Activated CD8-positive, alpha-beta memory T cell treated with anti-CD3 and anti-CD28 coated beads for 24 hours (primary cell): ENCODE measurements at places on chromosomes 3 and 15.

GRCh38 chr3:147422196-147422595 is 13.0 kb downstream of the ZIC1 start:
- no peak for DNase-seq

DNA sequence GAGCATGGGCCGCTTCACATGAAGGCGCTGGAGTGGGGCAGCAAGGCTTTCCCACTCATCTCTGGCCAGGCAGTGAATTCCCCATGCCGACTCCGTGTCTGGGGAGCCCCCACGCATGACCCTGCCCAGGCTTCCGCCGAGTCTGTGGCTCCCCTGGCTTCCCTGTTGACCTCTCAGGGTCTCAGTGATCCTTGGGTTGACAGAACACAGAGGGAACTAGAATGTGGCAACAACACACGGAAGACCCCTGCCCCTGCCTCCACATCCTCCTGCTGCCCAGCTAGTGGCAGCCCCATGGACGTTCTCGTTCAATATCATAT is 61.3 kb downstream of the ATP2B2 start:
- DNase-seq = no peak

DNA sequence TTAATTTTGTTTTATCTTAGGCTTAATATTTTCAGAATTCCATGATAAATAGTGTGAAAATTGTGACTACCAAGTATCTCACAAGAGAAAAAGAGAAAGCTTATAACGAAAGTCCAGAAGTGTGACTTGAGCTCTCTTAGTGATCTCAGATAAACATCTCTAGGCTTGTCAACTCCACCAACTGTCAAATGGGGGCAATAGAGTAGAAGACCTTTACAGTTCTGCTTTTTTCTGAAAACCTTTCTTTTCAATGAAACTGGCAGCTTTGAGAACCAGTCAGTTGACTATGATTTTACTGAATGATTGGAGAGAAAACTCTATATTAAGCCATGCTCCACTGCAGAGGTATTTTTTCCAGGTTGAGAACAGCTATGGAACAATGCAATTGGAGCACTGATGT is 119.2 kb upstream of the TP63 start:
- no peak for DNase-seq

DNA sequence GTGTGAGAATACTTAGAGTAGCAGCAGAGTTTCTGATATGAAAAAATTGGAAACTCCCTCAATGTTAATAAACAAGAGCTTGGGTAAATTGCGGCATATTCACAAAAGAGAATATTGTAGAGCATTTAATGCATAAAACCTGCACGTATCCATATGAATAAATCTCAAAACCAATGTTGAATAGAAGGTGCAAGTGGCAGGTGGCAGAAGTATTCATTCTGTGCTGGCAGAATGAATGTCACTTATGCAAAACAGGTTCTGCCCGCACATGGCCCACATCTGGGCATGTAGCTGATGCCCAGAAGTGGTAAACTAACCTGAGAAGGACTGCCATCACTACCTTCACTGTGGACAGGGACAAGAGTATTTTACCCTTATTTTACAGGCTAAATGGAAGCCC is 14.1 kb upstream of the PRSS50 start:
- DNase-seq = no peak

GRCh38 chr3:165195640-165196576 is at the start of gene SLITRK3:
SLITRK3 (minus strand) TSS chr3:165196384; CDS start chr3:165190830, 5,554 bp downstream.
- DNase-seq = no peak

- DNase-seq = no peak
Measured at GRCh38 chr3:128366136-128366535, 100.6 kb downstream of the DNAJB8 start.
